ENCODE measurements at places on chromosomes 11 and 22.

DNA sequence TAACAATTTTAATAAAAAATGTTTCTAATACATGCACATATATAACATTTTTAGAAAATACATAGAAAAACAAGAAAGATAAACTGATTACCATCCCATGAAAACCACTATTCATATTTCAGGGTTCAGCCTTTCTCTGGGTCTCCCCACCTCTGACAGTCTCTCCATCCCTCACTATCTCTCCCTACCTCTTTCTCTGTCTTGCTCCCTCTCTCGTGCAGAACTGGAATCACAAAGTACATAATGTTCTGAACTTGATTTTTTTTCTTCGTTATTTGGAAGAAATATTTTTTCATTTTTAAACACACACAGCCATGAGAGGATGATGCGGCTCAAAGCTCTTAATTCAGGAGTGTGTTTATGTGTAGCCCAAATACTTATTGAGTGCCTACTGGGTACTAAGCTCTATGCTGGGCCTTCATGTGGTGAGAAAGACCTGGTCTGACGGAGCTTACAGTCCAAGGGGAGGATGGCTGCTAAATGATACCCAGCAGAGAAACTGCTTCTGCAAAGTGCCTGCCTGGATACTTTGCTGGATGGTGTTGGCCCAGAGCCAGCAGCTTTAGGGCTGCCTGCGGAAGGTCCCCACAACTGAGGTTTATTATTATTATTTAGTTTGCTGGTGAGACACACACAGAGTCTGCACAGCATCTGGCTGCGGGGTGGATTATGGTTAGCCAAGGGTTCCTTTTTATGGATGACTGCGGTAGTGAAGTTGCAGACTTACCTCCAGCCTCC, 42.6 kb downstream of the SC5D start:
- no peak for DNase-seq

DNA sequence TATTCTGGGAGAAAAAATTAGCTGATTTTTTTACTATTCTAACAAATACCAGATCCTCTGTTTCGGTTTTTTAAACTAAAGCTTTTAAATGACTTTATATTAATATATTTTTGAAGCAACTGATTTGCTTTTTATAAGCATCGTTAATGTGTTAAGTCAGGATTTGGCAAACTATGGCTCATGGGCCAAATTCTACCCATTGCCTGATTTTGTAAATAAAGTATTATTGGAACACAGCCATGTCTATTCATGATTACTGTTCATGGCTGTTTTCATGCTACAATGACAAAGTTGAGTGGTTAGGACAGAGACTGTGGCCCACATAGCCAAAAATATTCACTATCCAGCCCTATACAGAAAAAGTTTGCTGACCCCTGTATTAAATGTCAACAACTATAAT, 29.6 kb downstream of the BTBD10 start:
- no peak for DNase-seq

- DNase-seq, result no peak
Measured at GRCh38 chr22:44151676-44152075, 29.0 kb upstream of the PARVG start.

DNA sequence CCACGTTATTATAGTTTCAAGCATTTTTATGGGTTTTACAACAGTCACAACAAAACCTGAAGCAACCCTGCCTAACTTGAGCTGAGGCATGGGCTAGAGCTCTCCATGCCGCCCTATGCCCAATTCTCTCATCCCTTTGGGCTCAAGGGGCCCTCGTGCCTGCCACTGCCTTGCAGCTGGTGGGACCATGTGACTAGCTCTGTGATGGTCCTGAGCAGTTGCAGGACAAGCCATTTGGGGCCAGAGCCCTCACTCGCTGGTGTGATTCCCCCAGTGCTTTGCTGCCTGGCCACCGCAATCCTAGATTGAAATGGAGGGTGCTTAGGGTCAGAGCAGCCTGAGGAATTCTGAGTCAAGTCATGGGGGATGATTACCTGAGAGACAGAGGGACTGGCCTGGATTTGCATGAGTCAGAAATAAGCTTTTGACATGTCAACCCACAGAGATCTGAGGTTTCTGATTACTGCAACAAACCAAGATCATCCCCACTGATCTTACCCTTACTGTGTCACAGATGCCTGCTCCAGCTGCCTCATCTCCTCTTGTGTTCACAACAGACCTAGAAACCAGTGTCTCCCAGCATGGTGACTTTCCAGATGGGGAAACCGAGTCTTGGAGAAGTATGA, 323.7 kb downstream of the BRD1 start:
- no peak for DNase-seq

- no peak for DNase-seq
Measured at GRCh38 chr11:57095896-57096295, 85.9 kb upstream of the LRRC55 start.

GRCh38 chr11:115409691-115410220, 94.5 kb downstream of the CADM1 start:
- DNase-seq, result no peak

DNA sequence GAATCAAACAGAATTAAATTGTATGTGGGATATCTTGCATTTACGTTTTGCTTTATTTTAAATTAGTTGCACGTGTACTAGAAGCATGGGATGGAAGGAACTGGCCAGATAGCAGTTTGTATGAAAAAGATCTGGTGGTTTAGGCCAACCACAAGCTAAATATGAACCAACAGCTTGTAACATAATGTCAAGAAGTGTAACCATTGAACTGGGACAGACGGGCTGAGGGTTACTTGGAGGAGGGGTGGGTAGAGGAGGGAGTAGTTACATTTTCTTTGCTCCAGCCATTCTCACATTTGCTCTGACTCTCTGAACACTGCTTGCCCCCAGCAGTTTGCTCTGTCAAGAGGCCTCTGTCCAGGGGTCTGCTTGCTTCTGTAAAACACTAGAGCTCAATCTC, 31.7 kb upstream of the CXCR5 start:
- no peak for DNase-seq

DNA sequence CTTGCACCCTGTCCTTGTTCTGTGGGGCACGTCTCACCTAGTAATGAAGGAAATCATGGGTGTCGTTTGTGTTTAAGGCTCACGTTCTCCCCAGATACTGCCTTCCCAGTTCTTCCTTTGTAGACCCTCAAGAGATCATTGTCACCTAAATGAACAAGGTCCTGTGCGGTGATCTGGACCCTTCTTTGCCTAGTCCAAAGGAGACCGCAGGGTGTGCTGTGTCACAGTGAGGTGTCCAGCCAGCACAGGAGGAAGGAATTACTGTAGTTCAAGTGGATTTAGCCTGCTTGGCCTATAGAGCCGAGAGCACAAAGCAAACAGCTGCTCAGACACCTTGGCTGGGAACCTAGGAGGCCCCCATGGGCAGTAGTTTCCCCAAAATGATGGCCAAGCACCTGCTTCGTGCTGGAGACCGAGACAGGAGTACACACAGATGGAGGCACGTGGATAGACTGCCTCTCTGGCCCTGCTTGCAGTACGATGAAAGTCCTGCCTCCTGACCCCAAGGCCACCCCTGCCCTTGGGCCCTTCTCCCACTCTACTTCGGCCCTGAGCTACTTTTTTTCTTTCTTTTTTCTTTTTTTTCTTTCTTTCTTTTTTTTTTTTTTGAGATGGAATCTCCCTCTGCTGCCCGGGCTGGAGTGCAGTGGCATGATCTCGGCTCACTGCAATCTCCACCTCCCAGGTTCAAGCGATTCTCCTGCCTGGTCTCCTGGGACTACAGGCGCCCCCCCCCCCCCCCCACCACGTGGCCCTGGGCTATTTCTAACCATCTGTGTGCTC, 19.4 kb upstream of the PPFIA1 start:
- DNase-seq, result no peak

DNA sequence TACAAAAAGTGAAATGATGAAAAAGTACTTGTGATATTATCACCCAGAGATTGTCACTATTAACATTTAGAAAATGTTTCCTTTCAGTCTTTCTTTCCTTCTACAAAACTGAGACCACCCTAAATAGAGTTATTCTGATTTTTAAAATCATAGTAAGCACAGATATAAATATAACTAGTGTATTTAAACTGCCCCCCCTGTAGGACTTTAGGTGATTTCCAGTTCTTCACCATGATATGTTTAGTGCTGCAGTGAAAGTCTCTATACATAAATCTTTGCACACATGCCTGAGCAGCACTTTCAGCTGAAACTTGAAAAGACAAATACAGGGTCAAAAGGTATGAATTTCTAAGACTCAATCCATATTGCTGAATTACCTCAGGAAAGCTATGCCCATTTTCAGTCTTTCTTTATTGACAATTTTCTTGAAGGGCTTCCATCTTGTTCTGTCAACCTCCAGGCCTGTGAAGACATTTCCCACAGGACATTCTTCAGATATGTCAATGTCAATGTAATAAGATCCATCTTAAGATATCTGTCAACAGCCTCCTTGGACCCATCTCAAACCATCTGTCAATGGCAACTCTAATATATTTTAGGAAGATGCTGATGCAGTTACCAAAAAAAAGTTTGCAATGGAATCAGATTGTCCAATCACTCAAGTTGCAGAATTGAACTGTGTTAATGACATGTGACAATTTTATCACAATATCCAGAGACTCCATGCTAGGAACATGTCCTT, 30.8 kb upstream of the LDLRAD3 start:
- no peak for DNase-seq

DNA sequence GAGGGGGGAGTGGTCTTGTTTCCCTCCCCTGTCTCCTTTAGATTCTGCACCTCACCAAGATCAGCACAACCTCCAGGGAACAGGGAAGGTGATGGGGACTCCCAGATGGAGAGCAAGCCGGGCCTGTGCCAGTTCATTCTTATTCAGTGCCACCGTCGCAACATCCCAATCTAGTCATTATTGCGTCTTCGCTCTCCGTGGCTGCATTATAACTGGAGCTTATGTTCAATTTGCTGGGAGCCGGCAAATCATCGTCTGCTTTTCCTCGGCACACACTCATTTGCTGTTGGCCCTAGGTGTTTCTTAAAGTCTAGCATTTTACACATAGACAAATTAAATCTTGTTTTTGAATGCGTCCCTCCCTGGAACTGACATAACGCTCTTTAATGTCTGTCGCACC, 1269.7 kb downstream of the BRD1 start:
- DNase-seq, result no peak

GRCh38 chr11:70059971-70060370, 18.1 kb upstream of the ANO1 start:
- DNase-seq, result no peak

DNA sequence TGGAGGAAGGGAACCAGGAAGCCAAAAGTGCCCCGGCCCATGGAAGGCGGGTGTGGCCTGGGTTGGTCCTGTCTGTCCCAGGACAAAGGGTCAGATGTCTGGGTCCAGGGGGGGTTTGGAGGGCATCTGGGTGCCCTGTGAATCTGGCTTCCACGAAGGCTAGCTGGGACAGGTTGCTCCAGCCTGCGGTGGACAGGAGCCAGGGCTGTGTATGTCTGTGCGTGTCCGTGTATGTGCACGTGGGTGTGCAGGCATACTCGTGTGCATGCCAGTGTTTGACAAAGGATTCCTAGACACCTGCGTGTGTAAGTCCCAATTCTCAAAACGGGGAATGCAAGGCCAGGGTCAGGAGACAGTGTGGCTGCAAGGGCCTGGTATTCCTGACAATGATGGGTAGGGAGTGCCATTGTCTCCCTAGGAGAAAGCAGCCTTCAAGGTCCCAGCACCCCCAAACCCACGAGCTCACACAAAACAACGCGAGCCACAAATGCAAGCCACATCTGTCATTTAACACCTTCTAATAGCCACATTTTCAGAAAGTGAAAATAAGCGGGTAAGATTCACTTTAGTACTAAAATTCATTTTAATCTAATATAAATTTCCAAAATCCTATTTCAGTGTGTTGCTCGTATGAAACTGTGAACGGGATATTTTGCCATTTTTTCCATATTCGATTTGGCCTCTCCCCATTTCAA, 78.4 kb upstream of the WNT7B start:
- no peak for DNase-seq

DNA sequence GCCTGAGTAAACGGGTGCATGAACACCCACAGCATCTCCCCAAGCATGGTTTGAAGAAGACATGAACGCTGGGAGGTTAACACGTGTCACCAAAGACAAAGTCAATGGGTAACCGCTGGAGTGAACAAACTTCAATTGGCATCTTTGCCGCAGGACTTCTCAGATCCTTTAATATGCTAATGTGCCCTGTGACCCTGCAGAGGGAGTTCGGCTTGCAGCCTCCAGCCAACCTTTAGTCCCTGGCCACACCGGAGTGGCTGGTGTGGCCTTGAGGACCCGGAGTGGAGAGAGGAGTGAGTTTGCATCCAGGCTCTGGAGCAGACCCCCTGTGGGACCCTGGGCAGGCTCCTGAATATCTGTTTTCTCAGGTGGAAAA, 57.0 kb downstream of the FLRT1 start:
- no peak for DNase-seq

DNA sequence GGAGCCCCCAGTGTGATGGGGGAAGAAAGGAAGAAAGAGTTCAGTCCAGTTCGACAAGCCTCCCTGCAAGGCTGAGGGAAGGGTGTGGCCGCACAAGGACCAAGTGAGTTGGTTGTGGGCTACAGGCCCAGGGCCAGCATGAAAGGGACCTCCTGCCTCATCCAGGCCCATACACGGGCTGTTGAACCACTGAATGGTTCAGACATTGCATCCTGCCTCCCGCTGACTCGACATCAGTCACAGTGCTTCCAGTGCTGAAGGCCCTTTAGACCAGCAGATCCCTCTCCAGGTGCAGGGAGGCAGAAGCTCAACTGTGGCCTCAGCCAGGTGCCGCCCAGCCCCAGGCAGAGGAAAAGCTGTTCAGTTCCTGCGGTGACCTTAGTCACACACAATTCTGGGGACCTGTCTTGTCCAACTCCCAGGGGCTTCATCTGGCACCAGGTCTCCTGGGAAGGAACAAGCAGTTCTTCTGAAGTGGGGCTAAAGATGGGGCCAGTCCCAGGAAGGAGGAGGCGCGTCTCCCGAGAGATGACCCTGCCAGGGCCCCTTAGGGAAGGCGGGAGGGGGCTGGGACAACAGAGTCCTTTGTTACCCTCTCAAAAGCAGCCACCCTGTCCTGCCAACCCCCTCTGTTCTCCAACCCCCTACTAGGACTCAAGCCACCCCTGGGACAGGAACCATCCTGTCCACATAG, 6.6 kb downstream of the ARRB1 start:
- no peak for DNase-seq

GRCh38 chr11:73439002-73439843, 63.0 kb downstream of the RELT start:
- DNase-seq, result no peak

GRCh38 chr11:61815790-61816735, 740 bp downstream of the FADS1 start:
- DNase-seq, result no peak

GRCh38 chr11:12066056-12066798, 44.2 kb upstream of the MICAL2 start:
- no peak for DNase-seq
